Astrocyte (in vitro differentiated cells and primary cell): ENCODE measurements at places on chromosomes 11 and 22. TPM values are rescaled to one million over a fixed set of nuclear protein-coding genes. Genes with fewer than 3 reads are reported as not detected.

- H3K27me3 ChIP-seq = no peaks in the 10 kb centered on the region
These were observed 6.0 kb downstream of the CBX6 start for GRCh38 chr22:38866024-38866398.

DNA sequence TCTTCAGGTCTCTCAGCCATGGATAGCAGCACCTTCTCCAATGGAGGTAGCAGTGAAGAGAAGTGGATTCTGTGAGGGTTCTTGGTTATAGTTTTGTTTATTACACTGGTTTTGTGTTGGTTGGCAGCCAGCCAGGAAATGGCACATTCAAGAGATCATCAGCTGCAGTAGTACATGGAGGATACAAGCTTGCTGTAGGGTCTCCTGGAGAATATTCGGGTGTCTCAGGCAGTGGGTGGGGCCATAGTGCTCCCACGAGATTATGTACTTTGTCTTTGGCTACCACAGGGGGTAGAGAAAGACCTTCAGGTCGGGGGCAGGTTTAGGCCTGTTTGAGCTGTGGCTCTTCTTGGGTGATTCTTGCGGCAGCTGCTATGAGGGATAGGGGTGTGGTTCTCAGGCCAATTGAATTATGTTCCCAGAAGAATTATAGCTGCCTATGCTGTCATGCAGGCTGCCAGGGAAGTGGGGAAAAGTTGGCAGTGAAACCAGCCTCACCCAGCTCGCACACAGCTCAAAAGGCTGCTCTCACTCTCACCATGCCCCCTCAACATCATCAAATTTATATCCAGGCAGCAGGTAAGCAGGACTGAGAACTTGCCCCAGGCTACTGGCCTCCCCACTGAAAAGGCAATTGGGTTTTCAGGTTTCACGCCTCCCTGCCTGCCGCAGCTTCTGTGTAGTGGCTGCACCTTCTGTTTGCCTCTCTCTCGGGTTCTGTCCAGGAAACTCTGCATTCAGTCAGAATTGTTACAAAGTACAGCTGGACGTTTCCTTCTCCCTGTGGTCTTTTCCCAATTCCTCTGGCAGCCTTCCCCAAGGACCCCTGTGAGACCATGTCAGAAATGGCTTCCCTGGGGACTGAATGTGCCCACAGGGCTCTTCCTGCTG lies 435.5 kb downstream of the LUZP2 start:
- H3K36me3 ChIP-seq = no peaks in the 10 kb centered on the region
- no peak for DNase-seq
- no peak overlapping the region for H3K27ac ChIP-seq
- no peaks in the 10 kb centered on the region for H3K4me1 ChIP-seq

Gene CSF2RB
- 0.09 and 0.31 TPM in 2 replicates for total RNA-seq

DNA sequence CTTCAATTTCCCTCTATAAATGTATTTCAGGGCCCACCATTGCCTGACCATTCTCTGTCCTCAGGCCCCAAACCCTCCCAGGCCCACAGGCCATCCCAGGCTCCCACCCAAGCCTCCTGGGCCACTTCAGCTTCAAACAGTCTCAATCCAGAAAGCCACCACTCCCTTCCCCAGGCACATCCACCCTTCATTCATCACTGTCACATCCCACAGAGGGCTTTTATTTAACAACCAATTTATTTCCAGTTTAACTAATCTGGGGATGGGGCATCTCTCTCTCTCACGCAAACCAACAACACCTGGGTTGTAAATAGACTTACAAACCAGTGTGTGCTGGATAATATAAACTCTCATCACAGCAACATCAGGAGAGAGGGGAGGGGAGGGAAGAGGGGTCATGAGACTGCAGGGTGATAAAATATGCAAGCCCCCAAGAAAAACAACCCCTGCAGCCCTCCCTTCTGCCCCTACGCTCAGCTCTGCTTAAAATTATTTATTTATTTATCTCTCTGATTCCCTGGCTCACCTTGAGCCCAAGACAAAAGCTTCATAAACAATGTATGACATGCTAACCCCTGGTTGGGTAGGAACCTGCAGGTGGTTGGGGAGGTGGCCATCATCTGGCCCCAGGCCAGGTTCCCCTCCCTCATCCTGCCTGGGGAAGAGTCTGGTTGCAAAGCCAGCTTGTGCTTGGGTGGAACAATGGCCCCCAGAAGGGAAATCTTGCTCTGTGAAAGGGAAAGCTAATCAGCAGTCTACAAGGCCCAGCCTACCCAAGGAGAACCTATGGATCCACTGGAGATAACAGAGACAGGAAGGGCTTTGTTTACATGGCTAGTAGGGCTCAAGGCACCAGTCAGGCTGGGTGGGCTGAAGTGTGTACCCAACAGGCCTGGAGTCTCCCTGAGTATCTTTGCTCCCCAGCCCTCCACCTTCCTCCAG lies 359.2 kb downstream of the BUD13 start:
- no peaks in the 10 kb centered on the region for H3K36me3 ChIP-seq
- DNase-seq = no peak
- H3K4me3 ChIP-seq = no peak overlapping the region
- H3K27ac ChIP-seq = no peak overlapping the region

Gene TUB
- 5.7 and 6.0 TPM in 2 replicates for total RNA-seq

Gene PHOX2A
- total RNA-seq = 0.36 TPM in 1 of 2 replicates, not detected in the other
